ENCODE measurements at places on chromosomes 6 and 20.

GRCh38 chr20:64160526-64161355 lies 3.5 kb upstream of the MYT1 start:
- no peak for DNase-seq

DNA sequence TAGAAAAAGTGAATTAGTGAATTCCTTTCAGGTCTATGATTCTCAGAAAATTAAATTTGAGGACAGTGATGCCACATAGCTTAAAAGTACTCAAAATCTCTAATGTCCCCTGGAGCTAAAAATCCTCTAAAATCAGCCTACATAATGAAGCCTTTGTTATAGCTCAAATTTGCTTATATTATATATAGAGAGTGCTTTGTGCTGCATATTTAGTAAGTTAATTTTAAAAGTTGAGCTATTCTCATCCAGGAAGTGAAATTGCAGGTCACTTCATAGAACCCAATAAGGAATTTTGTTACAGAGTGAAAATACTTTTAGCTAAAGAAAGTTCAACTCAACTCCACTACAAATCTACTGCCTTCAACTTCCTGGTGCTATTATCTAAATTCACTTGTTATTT lies 507.5 kb upstream of the MAP3K7 start:
- no peak for DNase-seq

DNA sequence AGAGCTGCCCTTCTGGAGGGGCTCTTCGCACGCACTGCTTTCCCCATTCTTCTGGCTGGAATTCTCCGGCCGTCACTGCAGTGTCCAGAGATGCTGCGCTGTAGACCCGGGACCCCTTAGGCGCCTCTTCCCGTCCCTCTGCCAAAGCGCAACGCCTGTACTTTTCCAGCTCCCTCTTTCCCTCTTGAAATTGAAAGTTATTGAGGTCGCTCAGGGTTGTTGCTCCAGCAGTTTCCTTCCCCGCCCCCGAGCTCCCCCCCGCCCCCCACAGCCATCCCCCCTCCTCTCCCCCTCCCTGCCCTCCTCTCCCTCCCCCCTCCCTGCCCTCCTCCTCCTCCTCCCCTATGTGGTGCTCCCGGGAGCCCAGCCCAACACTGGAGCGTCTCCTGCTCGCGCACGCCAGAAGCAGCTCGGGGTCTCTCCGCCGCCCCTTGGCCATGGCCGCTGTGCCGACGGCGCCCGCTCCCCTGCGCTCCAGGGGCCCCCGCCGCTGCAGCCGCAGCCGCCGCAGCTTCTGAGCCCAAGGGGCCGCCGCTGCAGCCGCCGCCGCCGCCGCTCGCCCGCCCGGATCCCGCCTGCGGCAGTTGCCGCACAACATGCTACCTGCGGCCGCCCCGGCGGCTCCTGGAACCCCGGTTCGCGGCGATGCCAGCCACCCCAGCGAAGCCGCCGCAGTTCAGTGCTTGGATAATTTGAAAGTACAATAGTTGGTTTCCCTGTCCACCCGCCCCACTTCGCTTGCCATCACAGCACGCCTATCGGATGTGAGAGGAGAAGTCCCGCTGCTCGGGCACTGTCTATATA lies at the start of gene RSPO3:
Gene RSPO3, plus strand, starts transcription at position 374 of the 804 bp plus-strand sequence. CDS start 522 bp downstream, outside the sequence.
- peak; percentile 56 for DNase-seq

- no peak for DNase-seq
Measured at GRCh38 chr6:135323202-135323668, 142.1 kb downstream of the MYB start.

GRCh38 chr20:23412026-23412425 lies 9.3 kb downstream of the NAPB start:
- DNase-seq, result peak; percentile 14

DNA sequence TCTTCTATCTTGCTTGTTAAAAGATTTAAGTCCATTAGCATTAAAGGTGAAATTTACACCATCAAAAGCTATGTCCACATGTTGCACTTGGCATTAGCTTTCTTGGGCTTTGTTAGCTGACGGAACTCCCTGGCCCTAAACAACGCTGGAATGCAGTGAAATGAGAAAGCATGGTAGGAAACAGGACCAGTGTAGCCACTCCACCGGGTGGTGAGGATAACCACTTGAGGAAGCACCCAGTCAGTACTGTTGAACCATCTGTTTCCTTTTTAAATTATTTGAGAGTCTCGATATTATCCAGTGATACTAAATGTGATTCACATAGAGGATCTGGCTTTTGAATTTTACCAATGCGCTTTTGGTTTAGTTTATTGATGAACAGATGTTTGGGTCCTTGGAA lies 374.9 kb upstream of the NOX3 start:
- DNase-seq, result no peak

GRCh38 chr6:89927264-89927663 lies 33.0 kb downstream of the GJA10 start:
- no peak for DNase-seq

DNA sequence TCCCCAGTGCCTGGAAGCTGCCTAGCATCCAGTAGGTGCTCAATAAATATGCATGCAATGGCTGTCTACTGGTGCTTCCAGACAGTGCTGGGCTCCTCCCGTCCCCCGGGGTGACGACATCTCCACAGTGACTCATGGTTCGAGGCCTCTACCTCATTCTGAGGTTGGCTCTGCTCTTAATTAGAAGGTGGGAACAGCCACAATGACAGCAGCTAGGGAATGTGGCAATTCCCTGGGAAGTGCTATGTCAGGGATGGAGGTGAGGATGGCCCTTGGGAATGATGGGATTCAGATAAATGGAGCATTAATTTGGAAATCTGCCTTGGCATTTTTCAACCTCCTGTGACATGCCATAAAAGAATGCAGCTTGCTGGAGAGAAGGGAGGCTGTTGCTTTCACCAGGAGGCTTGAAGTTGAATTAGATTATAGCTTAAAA lies 43.5 kb upstream of the NFATC2 start:
- peak; percentile 52 for DNase-seq

DNA sequence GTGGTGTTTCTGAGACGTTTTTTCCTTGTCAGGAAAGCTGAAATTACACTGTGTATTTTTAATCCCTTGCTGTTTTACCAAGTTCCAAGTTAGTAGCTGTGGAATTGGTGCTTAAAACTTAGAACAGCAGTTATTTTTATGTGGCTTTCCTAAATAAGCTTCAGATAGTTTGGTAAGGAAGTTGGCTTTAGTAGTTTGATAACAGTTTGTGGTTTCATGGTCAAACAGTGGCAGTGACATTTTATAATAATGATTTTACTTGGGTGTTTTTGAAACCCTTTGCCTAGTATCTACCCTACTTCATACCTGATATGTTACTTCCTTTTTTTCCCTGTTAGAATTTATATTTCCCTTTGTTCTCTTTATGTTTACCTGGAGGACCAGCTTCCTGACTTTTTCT lies 164.9 kb downstream of the JARID2 start:
- DNase-seq, result no peak

GRCh38 chr6:119334535-119335264 lies 14.9 kb downstream of the MAN1A1 start:
- DNase-seq, result no peak

DNA sequence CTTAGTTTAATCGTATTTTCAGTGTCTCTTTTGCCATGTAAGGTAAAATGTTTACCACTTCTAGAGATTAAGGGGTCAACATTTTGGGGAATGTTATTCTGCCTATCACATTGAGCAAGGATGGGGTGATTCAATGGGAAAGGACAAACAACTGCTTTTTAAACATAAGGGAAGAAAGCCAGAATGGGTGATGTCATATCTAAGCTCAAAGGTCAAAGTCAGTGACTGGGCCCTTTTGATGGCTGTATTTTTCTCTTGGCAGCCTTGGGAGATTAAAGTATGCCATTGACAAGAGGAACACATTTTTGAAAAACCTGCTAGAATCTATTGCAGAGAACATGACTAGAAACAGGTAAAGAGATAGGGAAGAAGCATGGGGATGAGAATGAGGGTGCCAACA lies 477.3 kb upstream of the IRAK1BP1 start:
- DNase-seq, result no peak

DNA sequence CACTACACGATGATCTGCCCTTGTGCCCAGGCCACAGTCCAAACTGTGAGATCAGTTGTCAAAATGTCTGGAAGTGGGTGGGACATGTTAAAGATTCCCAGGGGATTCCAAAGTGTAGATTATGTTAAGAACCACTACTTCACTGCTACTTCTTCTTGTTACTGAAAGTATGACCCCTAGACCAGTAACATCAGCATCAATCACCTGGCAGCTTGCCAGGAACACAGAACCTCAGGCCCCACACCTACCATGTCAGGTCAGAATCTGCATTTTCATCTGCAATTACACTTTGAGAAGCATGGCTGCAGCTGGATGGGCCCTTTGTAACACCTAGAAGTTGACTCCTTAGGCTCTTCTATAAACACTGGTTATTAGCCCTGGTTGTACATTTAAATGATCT lies 36.1 kb downstream of the RFPL4B start:
- DNase-seq, result no peak

- DNase-seq, result no peak
Measured at GRCh38 chr6:162533009-162533400, 194.6 kb downstream of the PRKN start.

DNA sequence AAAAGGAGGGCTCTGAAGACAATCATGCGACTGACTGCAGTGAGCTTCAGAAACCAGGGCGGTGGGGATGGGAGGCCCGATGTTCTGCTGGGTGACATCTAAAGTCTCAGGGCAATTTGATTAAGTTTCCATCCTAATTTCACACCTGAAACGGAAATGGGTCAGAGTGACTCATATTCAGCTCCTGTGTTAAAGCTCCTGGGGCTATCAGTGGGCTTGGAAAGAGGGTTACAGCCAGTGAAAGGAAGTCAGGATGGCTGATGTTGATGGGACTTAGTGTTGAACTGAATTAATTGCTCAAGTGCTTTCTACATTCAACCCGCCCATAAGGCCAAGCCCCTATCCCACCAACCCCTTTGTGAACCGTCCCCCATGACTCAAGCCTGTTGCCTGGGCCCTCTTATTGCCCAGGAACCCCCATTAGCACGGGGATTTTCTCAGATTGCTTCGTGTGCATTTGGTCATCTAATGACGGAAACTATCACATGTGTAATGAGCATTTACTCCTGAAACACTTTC lies 47.1 kb upstream of the TBC1D7 start:
- DNase-seq, result no peak

DNA sequence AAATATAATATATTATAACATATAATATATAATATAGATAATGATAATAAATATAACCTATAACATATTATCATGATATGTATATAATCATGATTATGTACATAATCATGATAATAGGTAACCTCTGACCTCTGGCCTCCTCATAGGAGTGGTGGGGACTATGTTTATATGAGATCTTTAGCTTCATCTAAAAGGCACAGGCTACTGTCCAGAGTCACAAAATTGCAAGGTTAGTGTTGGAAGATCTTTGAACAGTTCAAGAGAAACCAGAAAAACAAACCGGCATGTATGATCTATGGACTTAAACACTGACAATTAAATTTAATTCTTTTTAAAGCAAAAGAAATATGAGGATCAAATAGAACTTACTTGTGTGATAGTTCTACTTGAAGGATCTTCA lies 55.7 kb upstream of the TINAG start:
- no peak for DNase-seq

GRCh38 chr6:159250633-159251032 lies 81.4 kb downstream of the FNDC1 start:
- DNase-seq, result no peak

GRCh38 chr6:113662093-113662665 lies 195.0 kb upstream of the MARCKS start:
- no peak for DNase-seq

DNA sequence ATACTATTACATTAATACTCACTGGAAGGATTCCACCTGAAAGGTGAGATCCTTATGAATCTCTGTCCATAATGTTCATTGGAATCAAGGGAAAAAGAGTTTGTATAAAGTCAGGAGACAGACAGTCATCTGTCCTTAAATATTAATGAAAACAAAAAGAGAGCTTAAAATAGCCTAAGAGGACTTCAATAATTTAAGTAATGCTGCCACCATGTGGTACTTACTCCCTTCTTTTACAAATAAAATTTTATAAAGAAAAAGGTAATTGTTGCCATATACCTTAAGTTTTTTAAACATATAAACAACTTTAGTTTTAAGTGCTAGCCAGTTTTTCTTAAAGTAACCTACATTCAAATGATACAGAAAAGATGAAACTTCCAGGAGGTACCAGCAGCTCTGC lies 5.1 kb downstream of the BLOC1S5 start:
- DNase-seq, result peak; percentile 34

DNA sequence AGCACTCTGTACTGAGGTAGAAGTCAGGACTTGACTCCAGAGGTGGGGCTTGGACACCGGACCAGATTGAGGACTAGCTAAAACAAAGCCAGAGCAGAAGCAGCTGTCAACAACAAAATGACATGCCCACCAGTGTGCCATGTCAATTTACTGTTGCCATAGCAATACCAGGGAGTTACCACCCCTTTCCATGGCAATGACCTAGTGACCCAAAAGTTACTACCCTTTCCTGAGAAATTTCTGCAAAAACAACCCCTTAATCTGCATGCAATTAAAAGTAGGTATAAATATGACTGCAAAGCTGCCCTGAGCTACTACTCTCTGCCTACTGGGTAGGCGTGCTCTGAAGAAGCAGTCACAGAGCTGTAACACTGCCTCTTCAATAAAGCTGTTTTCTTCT lies 21.0 kb downstream of the MAP3K5 start:
- DNase-seq, result no peak

DNA sequence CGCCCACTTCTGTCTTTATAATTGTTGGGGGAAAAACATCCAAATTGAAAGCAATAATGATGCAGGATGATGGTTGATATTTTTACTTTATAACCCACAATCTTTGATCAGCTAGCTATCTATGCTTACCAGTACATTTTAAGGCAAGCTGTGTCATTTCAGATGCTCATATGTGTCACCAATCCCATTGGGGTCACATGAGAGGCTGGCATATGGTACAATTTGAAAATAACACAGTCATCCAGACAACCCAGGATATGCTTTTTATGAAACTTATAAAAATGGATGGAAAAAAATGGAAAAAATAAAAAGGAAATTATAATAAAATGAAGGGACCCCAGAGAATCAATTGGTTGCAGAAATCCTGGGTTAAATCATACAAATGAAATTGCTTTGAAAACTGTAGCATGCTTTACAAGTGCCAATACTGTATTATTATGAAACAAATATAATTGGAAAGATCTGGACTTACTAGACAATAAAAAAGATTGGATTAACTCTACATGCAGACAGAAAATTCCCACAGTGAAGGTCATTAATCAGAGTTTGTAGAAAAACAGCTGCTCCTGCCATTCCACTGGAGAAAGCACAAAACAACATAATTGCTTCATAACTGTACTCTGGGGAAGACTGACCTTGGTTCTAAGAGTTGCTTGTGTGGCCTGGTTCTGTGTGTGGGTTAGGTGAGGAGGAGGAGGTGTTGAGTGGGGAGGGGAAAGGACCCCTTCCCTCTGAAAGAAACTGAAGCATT lies 13.3 kb upstream of the PRIM2 start:
- no peak for DNase-seq

DNA sequence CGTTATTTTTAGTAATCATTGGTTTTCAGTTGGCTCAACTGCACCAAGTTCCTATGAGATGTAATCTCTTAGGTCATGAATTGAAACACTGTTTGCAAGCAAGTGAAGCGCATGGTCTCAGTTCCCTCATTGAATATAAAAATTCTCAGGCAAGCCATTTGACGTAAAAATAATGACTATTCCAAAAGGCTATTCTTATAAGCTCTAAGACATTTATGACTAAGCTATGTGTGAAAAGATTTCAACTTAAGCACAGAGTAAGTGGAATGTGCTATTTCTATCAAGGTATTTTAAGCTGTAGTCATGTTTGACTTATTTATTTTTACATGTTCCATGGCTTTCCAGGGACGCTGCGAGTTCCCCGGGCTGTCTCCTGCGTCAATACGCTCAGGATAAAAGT lies 248.5 kb downstream of the THBS2 start:
- no peak for DNase-seq

GRCh38 chr6:40378725-40379074 lies 208.5 kb downstream of the LRFN2 start:
- DNase-seq, result no peak

All from Caki2 (cell line).